ENCODE measurements at places on chromosomes 6 and 20.

DNA sequence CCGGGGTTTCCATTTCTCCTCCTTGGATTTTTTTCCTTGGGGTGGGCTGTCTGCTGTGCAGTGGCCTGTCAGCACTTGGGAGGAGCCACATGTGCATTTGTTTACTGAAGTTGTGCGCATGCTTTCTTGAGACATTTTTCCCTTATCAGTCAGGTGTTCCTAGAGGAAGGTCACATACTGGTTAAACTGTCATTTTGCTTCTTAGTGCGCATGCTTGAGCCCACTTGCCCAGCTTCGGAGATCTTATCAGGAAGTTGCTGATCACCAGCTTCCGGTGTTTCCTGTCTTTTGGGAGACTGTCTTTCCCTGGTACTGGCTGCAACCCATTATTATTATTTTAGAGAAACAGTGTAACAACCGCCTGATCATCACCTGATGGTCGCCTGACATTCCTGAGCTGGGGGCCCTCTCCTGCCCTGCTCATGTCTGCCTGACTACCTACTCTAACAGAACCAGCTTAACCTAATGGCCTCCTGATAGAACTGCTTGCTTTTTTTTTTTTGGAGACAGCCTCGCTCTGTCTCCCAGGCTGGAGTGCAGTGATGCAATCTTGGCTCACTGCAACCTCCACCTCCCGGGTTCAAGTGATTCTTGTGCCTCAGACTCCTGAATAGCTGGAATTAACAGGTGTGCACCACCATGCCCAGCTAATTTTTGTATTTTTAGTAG is 378 bp upstream of the ERVFRD-1 start:
- DNase-seq, result no peak

- no peak for DNase-seq
Observed at GRCh38 chr20:10260316-10260715, 41.7 kb downstream of the SNAP25 start.

DNA sequence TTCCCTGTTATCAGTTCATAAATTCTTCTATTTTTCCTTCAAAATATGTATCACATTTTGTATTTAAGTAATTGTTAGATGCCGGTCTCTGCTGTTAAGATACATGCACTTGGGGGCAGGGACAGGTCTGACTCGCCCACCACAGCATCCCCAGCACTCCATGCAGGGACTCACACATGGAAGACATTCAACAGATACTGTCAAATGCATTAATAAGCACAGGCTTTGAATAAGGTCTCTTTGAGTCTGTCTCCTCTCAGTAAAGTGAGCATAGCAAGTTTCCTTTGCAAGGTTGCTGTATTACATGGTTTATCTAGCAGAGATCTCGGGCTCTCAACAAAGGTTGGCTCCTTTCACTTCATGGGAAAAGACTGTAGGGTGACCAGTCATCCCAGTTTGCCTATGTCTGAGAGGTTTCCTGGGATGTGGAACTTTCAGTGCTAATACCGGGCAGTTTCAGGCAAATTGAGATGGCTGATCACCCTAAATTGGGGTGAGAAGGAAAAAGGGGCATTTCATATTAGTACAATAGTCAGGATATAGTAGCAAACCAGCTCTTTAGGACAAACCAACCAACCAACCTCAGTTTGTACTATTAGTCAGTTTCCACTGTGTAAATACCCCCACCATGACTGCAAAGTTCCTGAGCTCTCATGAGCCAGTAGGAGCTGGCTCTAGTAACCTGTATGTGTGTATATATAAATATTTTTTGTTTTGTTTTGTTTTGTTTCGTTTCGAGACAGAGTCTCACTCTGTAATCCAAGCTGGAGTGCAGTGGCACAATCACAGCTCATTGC is 15.0 kb downstream of the JPH2 start:
- no peak for DNase-seq

GRCh38 chr20:36653456-36653855 is 7.5 kb upstream of the SLA2 start:
- no peak for DNase-seq

GRCh38 chr6:11431455-11431937 is 106.1 kb upstream of the TMEM170B start:
- DNase-seq, result no peak

- no peak for DNase-seq
Observed at GRCh38 chr6:128135325-128135724, 234.5 kb upstream of the THEMIS start.

DNA sequence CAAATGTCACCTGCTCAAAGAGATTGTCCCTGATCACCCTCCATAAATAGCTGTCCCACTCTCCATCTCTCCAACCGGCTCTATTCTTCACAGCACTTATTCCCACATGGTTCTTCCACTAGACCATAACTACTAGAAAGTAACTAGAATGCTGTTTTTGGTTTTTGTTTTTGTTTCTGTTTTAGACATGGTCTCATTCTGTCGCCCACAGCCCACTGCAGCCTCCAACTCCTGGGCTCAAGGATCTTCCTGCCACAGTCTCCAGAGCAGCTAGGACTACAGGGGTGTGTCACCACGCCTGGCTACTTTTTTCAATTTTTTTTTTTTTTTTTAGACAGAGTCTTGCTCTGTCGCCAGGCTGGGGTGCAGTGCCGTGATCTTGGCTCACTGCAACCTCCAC is 12.2 kb downstream of the MMP24 start:
- no peak for DNase-seq

DNA sequence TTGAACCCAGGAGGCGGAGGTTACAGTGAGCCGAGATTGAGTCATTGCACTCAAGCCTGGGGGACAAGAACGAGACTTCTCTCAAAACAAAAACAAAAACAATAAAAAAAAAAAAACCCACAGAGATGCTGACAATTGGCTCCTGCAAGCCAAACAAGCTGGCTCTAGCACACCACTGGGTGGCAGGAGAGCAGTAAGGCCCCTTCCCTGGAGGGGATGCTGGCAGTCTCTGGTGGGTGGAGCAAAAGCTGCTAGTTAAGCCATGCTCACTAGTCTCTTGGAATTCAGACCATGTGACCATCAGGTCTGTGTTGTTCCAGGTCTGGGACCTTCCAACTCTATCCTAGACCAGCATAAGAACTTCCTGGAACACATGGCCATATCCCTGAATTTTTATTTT is 18.9 kb upstream of the DSN1 start:
- no peak for DNase-seq

- DNase-seq, result no peak
Observed at GRCh38 chr6:12423832-12424231, 133.7 kb downstream of the EDN1 start.

GRCh38 chr20:32893263-32894025 is 34.7 kb downstream of the EFCAB8 start:
- DNase-seq, result no peak

GRCh38 chr6:158029668-158030230 is 48.1 kb downstream of the SYNJ2 start:
- no peak for DNase-seq

GRCh38 chr6:134472046-134472445 is 154.1 kb upstream of the SGK1 start:
- DNase-seq, result no peak

GRCh38 chr6:44304282-44305199 is 8.6 kb downstream of the AARS2 start:
- no peak for DNase-seq

DNA sequence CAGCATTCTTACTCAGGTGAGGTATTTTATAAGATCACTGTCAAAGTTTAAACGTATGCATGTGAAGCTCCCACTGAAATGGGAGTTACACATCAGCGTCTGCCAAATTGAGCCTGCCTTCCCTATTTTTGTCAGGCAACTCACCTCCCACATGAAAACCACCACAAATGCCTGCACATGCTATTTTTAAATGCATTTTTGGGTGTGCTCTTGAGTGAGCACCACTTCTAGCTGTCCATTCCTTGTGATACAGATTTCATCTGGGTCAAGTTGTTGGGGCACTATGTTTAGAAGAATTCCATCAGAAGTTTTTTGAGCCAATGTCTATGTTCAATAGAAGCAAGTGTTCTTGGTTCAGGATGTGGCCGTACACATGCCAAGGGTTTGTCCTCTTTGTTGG is 71.7 kb upstream of the RIPPLY2 start:
- DNase-seq, result no peak

GRCh38 chr6:143782481-143782880 is 60.7 kb upstream of the LTV1 start:
- no peak for DNase-seq

GRCh38 chr6:43282060-43282459 is 16.0 kb upstream of the SLC22A7 start:
- no peak for DNase-seq

DNA sequence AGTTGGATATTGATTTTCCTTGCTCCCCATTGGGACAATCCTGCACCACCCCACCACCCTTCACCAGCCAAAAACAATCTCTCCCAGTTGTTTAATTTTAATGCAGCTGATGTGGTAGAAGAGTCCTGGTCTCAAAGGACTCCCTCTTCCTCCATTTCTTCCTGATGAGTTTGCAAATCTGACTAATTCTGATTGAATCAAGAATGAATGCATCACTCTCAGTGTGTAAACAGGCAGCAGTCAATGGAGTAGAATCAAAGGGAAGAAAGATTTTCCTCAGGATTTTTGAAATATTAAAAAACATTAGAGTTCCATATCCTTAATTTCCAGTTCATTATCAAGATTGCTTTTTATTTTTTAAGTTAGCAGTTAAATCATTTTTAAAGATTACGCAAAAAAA is 54.0 kb downstream of the PLG start:
- no peak for DNase-seq

- no peak for DNase-seq
Observed at GRCh38 chr20:13455713-13456112, 183.0 kb downstream of the TASP1 start.

GRCh38 chr6:165726965-165727381 is 63.9 kb upstream of the PDE10A start:
- DNase-seq, result no peak

- no peak for DNase-seq
Observed at GRCh38 chr6:45851034-45851400, 164.6 kb downstream of the CLIC5 start.

DNA sequence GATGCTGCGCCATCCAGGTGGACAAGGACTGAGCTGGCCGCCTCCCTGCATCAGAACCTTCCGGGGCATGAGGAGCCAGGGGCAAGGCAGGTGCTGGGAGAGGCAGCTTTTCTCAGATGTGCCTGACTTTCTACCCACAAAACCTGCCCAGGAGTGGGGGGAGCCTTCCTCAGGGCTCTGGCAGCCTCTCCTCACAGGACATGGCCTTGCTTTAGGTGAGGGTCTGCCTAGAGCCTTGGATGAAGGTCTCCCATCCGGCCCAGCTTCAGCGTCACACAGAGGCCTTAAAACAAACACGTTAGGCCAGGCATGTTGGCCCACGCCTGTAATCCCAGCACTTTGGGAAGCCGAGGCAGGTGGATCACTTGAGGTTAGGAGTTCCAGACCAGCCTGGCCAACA is 7.4 kb downstream of the BCAS4 start:
- DNase-seq, result no peak

- no peak for DNase-seq
Observed at GRCh38 chr20:46990596-46991104, 96.0 kb downstream of the EYA2 start.

DNA sequence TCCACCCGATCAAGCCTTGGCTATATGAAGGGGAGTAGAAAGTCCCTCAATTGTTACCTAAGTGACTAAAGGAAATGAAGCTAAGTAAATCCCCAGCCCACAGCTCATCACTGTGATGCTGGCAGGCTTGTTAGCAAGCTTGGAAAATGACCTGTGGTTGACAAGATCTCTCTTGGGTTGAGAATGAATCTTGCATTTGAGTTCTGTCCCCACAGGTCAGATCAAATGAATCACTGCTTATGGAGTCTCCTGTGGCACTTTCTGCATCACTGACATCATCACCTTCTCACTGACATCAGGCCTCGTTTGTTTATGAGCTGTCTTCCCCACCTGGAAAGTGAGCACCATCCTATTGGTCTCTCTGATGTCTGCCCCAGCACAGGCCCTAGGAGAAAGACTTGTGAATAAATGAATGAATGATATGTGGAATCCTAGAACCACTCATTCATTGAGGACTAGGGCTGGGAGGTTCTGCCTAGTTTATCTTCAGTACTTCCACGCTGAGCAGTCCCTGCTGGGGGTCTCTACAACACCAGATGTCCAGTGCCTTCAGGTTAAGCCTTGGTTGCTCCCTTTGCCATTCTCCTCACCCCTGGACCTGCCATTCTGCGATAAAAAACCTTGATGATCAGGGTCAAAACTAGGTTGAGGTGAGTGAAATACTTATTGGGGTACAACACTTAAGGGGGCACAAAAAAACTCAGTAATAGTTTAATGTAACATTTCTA is 318.4 kb upstream of the MOCS1 start:
- no peak for DNase-seq

DNA sequence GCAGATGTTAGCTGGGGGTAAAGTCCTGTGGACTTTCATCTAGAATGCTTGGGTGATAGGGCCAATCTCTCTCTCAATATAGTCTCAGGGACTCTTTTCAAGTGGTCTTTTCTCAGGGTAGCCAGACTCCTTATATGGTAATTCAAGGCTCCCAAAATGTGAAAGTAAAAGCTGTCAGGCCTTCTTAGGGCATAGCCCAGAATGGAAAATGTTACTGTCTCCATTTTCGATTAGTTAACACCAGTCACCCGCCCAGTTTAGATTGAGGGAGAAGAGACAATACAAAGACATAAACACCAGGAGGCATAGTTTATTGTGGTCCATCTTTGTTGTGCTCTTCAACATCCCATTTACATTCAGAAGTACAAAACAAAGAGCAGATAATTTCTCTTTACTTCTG is 295.8 kb downstream of the EPHA7 start:
- DNase-seq, result no peak

DNA sequence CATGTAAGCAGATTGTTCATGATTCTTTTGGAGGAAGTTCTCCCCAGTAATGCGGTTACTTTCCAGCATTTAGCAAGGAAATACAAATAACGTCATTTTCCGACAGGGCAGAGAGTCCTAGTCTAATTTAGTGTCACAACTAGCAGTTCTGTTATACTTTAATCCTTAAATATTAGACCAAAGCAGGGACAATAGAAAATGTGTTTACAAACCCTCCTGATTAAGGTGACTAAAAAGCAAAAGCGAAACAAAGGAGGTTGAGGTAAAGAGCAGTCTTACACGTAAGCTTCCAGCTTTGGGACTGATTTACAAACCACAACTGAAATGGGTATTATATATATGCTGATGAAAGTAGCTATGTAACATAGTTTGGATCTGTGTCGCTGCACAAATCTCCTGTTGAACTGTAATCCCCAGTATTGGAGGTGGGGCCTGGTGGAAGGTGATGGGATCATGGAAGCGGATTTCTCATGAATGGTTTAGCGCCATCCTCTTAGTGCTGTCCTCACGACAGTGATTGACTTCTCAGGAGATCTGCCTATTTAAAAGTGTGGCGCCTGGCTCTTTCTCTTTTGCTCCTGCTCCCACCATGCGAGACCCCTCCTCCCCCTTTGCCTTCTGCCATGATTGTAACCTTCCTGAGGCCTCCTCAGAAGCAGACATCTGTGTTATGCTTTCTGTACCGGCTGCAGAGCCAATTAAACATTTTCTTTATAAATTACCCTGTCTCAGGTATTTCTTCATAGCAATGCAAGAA is 81.9 kb downstream of the PLCB1 start:
- DNase-seq, result no peak

- DNase-seq, result no peak
Observed at GRCh38 chr6:36492092-36492491, 49.3 kb downstream of the KCTD20 start.

All from stimulated activated CD4-positive, alpha-beta T cell treated with anti-CD3 and anti-CD28 coated beads, Interleukin-1b, Interleukin-23, amount 100 ng/mL, for 24 hours (primary cell).